ENCODE measurements at places on chromosomes 13 and 19. TPM values are rescaled to one million over a fixed set of nuclear protein-coding genes. Genes with fewer than 3 reads are reported as not detected.

GRCh38 chr13:19978831-19979437 lies 20.4 kb downstream of the ZMYM2 start:
- no peak for DNase-seq

DNA sequence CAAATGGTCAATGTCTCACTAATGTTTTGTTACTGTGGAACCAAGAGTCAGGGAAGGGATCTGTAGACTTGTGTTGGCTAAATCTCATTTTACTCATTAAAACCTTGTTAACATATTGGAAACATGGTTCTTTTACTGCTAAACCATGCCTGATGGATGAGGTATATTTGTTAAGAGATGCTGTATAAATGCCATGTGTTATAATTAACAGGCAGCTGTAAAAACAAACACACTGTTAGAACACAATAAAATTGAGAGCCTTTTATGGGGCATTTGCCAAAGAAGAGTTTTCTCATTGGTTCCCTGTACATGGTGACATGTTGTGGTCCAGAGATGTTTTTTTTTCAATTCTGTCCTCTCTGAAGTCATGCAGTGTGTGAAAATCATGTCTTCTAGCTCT lies 121.9 kb downstream of the ESD start:
- DNase-seq: no peak

The MBD3L2 gene
- not detected for total RNA-seq

DNA sequence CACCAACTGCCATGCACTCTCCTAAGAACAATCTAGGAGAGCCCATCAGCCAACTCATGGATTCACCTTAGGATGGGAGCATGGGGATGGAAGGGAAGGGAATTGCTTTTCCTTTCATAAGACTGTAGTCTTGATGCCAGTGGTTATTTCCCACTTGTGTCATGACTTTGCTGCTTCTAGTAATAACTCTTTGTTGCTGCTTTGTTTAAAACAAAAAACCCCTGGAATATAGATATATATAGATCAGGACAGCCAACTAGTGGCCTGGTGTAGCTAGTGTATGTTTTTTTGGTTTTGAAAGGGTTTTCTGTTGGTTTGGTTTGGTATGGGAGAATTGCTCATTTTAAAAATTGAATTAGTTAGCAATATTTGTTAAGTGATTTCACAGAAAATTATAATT lies 39.3 kb upstream of the KCTD4 start:
- no peak for DNase-seq

DNA sequence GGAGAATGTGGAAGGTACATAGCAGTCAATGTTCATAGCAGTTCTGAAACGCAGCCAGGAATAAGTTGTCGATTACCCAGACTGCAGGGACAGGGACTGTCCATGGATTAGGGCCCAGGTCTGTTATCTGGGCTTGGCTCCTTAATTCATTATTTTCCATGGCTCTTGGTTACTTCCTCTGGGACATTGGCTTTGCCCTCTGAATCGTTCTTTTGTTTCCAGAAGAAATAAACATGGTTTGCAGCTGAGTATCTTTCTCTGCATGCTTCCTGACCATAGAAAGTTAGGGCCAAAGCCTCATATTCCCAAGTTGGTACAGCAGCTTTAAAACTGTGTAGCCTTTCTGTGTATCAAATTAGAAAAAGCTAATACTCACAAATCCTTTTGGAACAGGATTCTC lies 121.7 kb upstream of the MAB21L1 start:
- no peak for DNase-seq

The C3 gene
- total RNA-seq: 38.9 TPM

The ZNF497 gene
- 2.1 TPM for total RNA-seq

DNA sequence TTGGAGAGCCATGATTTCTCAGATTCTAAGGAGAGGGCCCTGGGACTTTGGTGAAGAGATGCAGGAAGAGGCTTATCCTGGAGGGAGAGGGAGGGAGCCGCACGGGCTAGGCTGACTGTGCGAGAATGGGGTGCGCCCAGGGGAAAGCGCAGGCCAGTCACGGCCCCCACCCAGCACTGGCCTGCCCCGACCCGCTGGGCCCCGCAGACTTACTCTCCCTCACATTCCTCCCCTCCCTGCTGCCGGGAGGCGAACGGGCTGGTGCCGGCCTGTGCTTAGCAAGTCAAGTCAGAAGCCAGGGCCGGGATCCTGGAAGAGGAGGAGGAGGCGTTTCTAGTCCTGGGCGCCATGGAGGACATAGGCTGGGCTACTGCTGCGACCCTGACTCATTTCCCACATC lies 120.0 kb downstream of the CRYL1 start:
- no peak for DNase-seq

The DLEU7 gene
- 0.11 TPM for total RNA-seq

GRCh38 chr13:43269037-43269481 lies 245.7 kb downstream of the DNAJC15 start:
- DNase-seq: peak; percentile 68

The FCER2 gene
- total RNA-seq: 0.21 TPM

GRCh38 chr13:113148407-113148806 lies 10.0 kb upstream of the PROZ start:
- no peak for DNase-seq

The AMER2 gene
- total RNA-seq: 1.3 TPM

GRCh38 chr13:41756198-41756880 lies 204.6 kb downstream of the VWA8 start:
- no peak for DNase-seq

GRCh38 chr13:69291292-69291906 lies 816.2 kb upstream of the ATXN8OS start:
- DNase-seq: no peak

The ZFP28 gene
- total RNA-seq: 16.2 TPM

The TNFSF13B gene
- total RNA-seq: 6.9 TPM

The MUC16 gene
- under 0.01 TPM for total RNA-seq

GRCh38 chr13:30179597-30180276 lies 127.6 kb downstream of the KATNAL1 start:
- DNase-seq: no peak

DNA sequence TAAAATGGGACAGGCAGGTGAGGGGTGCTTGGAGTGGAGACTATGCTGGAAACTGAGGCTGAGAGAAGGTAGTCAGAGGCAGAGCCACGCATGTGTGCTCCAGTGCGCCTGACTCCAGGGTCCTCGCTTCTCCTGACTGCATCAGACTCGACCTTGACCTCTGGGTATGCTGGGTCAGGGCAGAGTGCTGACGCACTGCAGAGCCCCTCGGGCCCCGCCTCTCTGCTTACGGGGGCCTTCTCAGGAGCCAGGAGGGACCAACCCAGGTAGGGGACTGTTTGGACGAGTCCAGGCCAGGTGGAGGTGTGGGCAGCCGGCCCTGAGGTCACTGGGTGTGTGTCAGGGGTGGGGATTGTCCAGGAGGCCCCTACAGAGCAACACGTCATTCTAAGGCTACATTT lies 22.9 kb upstream of the SLC7A10 start:
- DNase-seq: no peak

The FUT6 gene
- total RNA-seq: not detected

- no peak for DNase-seq
Observed at GRCh38 chr19:840519-841206, at the start of gene PRTN3. Gene PRTN3 (plus strand): TSS chr19:840999. CDS start chr19:841009, 10 bp downstream.

DNA sequence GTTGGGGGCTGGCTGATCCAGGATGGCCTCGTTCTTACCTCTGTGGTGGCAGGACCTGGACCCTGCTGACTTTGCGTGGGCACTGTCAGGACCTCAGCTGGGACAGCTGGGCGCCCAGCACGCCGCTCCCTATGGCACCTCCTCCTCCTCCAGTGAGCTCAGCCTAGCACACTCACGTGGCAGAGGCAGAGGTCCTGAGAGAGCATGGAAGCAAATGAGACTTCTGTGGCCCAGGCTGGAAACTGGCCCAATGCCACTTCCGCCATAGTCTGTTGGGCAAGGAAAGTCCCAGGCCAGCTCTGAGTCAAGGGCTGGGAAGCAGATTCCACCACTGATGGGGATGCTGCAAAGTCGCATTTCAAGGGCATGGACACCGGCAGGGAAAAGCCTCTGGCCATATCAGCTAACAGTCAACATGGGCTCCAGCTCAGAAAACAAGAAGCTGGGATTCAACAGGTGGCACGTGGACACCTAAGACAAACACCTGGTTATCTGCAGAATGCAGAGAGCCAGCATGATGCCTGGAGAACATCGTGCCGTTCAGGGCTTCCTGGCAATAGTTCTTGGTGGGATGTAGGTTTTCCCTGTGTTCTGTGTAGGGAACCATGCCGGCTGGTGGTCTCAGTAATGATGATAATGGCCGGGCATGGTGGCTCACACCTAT lies 16.7 kb downstream of the MYBPC2 start:
- no peak for DNase-seq

The ZNF805 gene
- total RNA-seq: 48.0 TPM

DNA sequence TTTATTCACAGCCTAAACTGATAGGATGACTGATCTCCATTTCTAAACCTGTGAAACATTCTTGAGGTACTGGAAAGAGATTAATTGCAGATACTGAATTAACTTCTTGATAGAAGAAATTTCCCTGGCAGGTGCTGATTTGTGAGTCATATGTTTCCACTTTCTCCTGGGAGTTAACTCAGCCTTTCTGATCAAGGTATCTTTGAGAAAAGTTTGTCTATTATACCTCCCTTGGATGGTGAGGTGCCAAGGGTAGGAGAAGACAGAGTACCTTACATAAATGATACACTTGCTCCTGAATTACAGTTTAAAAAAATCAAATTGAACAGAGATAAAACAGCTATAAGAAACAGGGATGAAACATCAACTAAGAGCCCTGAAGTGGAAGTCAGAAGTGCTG lies 123.0 kb downstream of the RGCC start:
- no peak for DNase-seq

The BRSK1 gene
- total RNA-seq: 9.7 TPM

DNA sequence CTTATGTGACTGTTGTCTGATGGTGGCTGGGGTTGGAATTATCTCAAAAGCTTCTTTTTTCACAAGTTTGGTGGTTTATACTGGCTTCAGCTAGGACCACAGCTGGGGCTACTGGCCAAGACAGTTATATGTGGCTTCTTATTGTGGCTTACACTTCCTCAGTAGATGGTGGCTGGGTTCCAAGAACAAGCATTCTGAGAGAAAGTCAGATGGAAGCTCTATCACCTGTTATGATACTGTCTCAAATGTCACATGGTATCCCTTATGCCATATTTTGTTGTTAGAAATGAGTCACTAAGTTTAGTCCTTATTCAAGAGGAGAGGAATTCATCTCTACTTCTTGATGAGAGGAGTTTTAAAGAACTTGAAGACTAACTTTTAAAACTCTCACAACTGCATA lies 41.6 kb downstream of the NDFIP2 start:
- DNase-seq: no peak

Data from urinary bladder (tissue), 4 donors.